ENCODE measurements at places on chromosomes 12 and 14. TPM values are rescaled to one million over a fixed set of nuclear protein-coding genes. Genes with fewer than 3 reads are reported as not detected.

Gene RDH16
- total RNA-seq = 1.6 TPM

Gene GPHN
- total RNA-seq = 11.8 TPM

Gene GLT1D1
- not detected for total RNA-seq

Gene DBX2
- total RNA-seq = not detected

Gene ACVRL1
- total RNA-seq = under 0.01 TPM

Gene GNG2
- total RNA-seq = not detected

Gene SRGAP1
- total RNA-seq = 4.5 TPM

Gene SPX
- total RNA-seq = 6.3 TPM

Gene SPATS2
- 21.3 TPM for total RNA-seq

Gene PGF
- 56.6 TPM for total RNA-seq

Gene GATC
- total RNA-seq = 15.1 TPM

Gene AQP6
- not detected for total RNA-seq

Gene TPPP2
- not detected for total RNA-seq

Gene C1S
- 6.3 TPM for total RNA-seq

Gene AJUBA
- 174 TPM for total RNA-seq

Gene RHEBL1
- total RNA-seq = 0.26 TPM

Gene FAM186B
- total RNA-seq = 0.26 TPM

Gene OR6C2
- not detected for total RNA-seq

Gene NFATC4
- total RNA-seq = 4.7 TPM

Gene CATSPERB
- total RNA-seq = 2.1 TPM

Gene PRKAG1
- total RNA-seq = 93.7 TPM

Gene ACOT6
- not detected for total RNA-seq

Gene OXA1L
- total RNA-seq = 29.2 TPM

Gene LRTM2
- not detected for total RNA-seq

Gene CLEC4D
- total RNA-seq = not detected

Gene LRRK2
- total RNA-seq = 0.90 TPM

All from bronchial epithelial cell (primary cell).